ENCODE measurements at places on chromosomes 11 and 22. TPM values are rescaled to one million over a fixed set of nuclear protein-coding genes. Genes with fewer than 3 reads are reported as not detected.
A peak's percentile ranks its signal among the peaks of the same experiment; 100 is the strongest.

Gene GP1BB
- total RNA-seq, result 4.8 TPM

GRCh38 chr11:100592619-100593260 is 94.3 kb upstream of the ARHGAP42 start:
- no peaks in the 10 kb centered on the region for H3K27me3 ChIP-seq
- no peaks in the 10 kb centered on the region for H3K36me3 ChIP-seq
- DNase-seq, result no peak
- no peak overlapping the region for H3K27ac ChIP-seq
- H3K4me3 ChIP-seq, result no peak overlapping the region

- no peak overlapping the region for H3K27ac ChIP-seq
- no peak overlapping the region for H3K4me3 ChIP-seq
- no peak for DNase-seq
- H3K27me3 ChIP-seq, result no peaks in the 10 kb centered on the region
- H3K36me3 ChIP-seq, result no peaks in the 10 kb centered on the region
Observed at GRCh38 chr11:65100674-65101350, 4.8 kb downstream of the VPS51 start.

DNA sequence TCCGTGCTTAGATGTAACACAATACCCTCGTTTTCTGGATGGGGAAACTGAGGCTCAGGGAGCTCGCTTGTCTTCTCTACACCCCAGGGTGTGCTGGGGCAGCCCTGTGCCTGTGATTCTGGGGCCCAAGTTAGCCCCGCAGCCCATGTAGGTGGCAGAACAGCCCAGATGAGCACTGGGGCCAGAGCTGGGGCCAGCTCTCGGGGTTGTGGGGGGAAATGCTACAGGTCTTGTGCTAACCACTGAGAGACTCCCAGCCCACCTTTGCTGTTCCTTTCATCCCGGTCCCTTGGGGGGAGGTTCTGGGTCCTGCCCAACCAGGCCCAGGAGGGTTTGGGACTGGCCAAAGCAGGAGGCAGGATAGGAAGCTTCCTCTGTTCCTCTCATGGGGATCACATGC is 13.5 kb downstream of the MYEOV start:
- DNase-seq, result no peak
- no peak overlapping the region for H3K4me3 ChIP-seq
- H3K27me3 ChIP-seq, result no peaks in the 10 kb centered on the region
- H3K36me3 ChIP-seq, result no peaks in the 10 kb centered on the region
- peaks cover 4% of the 10 kb centered on the region for H3K4me1 ChIP-seq

DNA sequence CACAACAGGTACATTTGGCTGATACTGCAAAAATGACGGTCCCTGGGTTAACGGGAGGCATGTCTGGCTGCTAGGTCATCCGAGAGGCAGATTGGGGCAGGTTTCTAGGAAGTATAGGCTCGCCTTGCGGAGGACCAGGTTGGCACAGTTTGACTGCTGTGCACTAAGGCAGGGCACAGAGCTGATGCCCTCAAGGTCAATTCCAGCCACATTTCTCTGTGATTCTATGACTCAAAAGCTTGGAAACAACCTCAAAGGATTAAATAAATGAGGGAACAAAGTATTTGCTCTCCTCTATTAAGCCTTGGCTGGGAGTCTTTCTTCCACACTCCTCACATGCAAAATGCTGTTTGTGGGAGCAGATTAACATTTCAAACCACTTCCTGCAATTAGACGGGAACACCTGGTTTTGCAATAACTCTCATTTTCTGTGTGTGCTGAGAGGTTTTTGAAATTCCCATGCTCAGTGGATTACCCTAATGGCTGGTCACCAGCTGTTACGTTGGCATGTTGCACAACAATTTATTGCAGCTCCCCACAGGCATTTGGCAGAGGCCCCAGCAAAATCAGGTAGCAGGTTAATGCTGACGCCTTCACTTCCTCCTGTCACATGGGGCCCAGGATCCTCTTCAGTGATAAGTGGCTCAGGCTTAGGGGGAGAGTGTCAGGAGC is 61.0 kb upstream of the PLET1 start:
- no peak overlapping the region for H3K27ac ChIP-seq
- H3K4me3 ChIP-seq, result no peak overlapping the region
- no peaks in the 10 kb centered on the region for H3K36me3 ChIP-seq
- peaks cover 3% of the 10 kb centered on the region for H3K27me3 ChIP-seq
- no peak for DNase-seq

DNA sequence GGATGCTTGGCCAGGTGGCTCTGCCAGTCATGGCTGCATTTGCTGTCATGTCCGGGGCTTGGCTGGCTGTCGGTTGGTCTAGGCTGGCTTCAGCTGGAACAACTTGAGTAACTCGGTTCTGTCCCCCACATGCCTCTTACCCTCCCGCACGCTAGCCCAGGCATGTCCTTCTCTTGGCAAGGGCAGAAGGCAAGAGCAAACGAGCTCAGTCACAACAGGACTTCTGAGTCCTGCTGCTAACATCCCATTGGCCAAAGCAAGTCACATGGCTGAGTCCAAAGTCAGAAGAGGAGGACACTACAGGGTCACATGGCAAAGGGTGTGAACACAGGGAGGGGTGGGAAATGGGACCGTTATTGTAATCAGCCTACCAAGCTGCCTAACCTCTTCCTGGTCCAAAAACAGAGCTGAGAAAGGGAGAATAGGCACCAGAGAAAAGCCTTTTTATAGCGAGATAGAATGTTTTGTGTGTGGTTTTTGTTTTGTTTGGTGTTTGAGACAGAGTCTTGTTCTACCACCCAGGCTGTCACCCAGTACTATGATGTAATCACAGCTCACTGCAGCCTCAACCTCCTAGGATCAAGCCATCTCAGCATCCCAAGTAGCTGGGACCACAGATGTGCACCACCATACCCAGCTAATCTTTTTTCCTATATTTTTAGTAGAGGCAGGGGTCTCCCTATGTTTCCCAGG is 81.9 kb downstream of the MN1 start:
- no peak overlapping the region for H3K4me3 ChIP-seq
- peak overlapping the region; percentile 91 for H3K27ac ChIP-seq
- no peak for DNase-seq
- no peaks in the 10 kb centered on the region for H3K27me3 ChIP-seq
- H3K4me1 ChIP-seq, result peaks cover 33% of the 10 kb centered on the region
